ENCODE measurements at places on chromosomes 11 and 22.

DNA sequence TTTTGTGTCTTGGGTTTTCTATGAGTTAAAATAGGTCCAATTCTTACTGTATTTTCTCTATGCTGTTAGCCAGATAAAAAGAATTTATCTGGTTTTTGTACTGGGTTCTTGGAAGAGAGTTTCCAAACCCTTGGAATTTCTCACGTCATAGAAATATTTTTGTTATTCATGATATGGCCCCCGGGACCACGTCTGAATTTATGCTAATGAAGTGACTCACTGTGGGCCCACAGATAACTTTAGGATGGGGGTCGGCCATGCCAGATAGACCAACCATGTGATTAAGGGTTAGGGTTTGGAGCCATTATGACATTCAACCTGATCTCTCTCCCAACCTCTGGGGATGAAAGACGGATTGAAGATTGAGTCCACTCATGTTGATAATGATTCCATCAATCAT lies 35.6 kb upstream of the DDI1 start:
- no peak for DNase-seq

- no peak for DNase-seq
Observed at GRCh38 chr22:24129263-24129651, 52.0 kb upstream of the SUSD2 start.

- no peak for DNase-seq
Observed at GRCh38 chr11:119828006-119828405, 99.0 kb upstream of the NECTIN1 start.

DNA sequence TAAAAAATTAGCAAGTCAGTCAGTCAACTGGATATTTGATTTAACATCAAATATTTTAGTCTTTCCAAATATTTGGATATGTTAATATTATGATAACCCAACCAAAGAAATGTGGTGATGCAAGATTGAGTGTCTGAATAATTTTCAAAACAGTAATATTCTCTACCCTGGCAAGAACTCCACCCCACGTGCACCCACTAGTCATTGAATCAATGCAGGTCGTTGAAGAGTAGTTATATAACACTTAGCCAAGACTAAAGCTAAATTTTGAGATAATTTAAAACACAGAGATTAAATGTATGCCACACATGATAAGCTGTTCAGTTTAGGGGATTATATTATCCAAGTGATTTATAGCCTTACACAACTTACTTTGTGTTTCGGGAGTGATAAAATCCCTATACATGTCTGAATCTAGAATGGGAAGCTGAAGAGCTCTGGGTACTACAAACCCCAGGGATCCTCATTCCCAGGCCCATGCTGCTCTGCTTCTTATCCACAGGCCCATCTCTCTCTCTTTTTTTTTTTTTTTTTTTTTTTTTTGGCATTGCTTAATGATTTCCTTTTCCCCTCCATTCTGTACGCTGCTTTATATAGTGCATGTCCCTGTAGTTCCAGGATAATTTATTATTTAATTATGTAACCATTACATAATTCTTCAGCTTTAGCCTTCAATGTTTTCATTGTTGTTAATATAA lies 392.9 kb downstream of the NTM start:
- no peak for DNase-seq

DNA sequence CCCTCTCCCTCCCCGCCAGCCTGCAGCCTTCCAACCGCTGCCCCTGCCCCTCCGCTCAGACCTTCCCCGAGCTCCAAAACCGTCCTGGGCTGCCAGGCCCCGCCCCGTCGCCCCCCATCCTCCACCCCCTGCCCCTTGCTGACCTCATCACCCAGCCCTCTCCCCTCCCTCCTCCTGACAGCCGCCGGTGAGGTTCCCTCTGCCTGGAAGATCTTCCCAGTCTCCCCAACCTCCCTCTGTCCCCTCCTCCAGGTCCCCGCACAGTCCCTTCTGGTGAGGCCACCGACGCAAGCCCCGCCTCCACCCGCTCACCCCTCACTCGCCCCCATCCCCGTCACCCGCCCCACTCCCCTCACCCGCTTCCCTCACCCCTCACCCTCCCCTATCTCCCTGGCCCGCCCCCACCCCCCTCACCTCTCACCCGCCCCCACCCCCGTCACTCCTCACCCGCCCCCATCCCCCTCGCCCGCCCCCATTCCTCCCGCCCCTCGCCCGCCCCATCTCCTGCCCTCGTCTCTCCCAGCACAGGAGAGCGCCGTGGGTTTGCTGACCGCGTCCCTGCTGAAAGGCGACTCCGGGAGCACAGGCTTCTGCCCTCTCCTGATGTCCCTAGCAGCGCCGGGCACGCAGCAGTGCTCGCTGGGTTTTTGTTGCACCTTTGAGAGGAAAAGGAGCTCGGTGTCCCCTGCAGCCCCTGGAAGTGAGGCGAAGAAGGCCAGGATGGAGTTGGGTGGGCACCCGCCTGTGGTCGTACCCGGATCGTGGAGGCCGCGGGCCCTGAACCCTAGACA lies 16.4 kb upstream of the UPK3A start:
- DNase-seq = no peak

GRCh38 chr11:84313830-84314359 lies 1027.7 kb upstream of the CCDC90B start:
- no peak for DNase-seq

DNA sequence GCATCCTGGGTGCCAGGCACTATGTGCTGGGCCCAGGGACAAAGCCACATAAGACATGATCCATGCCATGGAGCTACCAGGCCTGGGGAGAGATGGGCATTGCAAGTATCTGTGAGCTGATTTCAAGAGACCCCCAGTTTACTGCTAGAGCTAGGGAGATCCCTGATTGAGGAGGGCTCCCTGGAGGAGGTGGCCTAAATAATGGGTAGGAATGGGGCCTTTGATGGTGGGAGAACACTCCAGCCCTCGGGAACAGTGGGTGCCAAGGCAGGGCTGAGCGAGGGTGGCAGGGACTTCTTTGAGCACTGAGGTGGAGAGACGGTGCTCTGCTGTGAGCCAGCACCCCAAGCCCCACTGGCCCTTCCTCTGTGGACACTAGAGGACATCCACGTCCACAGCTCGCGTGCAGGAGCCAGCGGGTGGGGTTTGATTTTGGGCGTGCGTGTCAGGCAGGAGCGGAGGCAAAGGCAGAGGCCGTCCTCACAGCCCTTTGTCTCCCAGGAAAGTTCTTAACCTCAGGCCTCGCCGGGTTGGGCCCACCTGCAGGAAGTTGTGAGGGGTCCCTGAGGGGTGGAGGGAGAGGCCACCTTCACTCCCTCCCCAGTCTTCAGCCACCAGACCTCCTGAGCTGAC lies 52.9 kb upstream of the PPARA start:
- DNase-seq = no peak

DNA sequence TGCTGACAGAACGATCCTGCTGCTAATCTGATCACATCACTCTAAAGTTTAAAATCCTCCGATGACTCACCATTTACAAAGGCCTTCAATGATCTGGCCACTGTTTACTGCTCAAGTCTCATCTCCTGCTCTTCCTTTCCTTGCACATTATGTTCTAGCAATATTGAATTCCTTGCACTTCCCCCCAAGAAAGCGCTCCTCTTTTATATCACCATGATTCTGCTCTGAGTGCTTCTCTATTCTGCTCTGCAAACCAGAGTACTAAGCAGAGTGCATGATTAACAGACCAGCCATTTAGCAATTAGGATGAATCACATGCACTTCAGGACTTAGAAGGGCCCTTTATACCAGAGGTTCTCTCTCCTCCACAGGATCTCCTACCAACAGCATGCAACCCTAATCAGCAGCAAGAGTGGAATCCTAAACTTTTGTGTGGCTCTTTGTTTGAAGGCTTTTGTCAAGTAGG lies 1122.8 kb upstream of the CCDC90B start:
- no peak for DNase-seq

DNA sequence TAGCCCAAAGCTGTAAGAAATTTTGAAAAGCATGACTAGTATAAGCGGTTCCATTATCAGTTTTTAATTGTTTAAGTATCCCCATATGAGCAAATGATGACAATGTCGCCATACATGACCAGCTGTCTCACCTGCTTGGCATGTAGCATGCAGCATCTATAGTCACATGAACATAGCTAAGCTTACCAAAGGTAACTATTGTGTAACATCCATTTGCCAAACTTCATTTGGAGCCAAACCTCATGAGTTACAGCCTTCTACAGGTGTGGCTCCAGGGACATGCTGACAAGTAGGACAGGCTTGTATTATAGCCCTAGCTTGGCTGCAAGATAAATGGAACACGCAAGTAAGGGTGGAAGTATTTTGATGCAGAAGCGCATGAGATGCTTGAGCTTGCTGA lies 30.4 kb downstream of the OR10A6 start:
- DNase-seq = no peak

DNA sequence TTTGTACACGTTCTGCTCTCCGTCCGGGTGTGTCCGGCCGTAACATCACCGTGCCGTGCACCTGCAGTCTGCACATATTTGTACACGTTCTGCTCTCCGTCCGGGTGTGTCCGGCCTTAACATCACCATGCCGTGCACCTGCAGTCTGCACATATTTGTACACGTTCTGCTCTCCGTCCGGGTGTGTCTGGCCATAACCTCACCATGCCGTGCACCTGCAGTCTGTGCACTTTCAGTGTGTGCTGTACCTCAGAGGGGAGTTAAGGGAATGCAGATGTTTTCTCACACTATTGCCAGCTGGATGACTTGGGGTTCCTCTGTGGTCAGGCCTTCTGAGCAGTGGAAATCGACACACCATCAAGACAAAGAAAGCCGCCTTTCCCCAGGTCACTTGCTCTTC lies 4.2 kb downstream of the TTLL8 start:
- no peak for DNase-seq

- DNase-seq = no peak
Observed at GRCh38 chr22:44815099-44816070, 63.0 kb downstream of the ARHGAP8 start.

GRCh38 chr11:69009441-69010211 lies 3.4 kb downstream of the MRGPRF start:
- no peak for DNase-seq

GRCh38 chr11:119445379-119445778 lies 22.4 kb upstream of the THY1 start:
- no peak for DNase-seq

DNA sequence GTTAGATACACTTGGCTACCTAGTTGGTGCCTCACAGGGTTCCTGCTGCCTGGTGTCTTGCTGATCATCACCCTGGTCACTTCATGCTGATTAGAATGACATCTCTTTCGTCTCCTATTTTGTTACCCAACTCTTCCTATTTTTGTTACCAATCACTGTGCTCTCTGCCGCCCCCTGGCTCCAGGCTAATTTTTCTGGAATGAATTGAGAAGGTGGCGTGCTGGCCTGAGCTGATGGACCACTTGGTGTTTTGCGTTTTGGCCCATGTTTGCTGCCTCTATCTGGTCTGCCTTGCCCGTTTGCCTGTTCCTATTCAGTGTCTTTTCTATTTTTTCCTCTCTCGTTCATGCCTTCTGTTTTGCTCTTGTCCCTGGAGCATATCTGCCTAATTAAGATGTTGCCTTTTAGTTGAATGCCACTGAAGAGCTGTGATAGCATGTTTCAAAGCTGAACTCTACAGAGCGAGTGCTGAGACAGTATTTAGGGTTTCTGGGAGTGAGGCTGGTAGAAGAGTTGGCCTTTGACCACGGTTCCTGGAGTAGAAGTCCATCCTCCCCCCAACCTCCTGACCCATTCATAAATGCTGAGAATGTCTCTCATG lies 5.9 kb upstream of the ATF4 start:
- DNase-seq = no peak

DNA sequence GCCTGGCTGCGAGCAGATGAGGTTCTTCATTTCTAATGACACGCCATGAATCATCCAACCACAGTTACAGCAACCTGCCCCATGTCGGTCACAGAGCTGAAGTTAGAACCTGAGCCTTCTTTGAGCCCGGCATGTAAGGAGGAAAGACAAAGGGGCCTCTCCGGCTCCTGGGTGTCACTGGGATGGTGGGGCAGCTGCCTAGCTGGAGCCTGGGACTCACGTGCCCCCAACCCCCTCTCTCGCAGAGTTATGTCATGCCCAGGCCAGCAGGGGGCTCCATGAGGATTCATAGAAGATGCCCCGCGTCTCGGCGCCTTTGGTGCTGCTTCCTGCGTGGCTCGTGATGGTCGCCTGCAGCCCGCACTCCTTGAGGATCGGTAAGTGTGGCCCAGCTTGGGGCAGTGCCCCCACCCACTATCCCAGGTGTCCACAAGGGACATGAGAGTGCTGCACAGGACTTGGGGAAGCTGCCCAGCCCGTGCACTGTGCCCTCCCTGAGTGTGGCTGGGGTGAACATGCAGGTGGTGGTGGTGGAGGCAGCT lies 148.5 kb downstream of the GRIK4 start:
- DNase-seq = peak; percentile 32

DNA sequence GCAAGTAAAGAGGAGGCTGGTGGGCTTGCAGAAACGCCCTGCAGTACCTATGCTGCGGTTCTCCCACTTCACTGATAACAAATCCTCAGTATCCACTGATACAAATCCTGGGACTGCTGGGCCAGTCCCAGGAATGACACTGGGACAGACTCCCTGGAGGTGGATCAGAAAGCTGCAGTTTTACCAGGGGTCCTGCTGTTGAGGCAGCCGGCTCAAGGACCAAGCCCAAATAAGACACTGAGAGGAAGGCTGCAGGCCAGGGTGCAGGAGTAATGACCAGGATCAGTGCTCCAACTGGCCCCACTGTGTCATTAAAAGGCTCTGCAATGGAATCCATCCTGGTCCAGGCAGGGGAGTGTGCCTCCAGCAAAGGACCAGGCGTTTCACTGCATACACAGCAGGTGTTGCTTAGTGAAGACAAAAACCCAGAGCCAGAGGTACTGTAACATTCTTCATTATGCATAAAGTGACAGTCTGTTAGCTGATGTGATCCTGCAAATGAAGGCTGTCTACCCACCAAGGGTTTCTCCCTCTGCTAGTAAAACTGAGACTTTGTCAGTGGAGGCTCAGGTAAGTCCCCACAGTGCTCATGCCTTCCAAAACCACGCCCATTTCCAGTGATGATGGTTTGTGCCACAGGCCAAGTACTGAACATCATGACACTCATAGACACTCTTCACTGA lies 1.4 kb upstream of the C22orf39 start:
- peak; percentile 84 for DNase-seq

DNA sequence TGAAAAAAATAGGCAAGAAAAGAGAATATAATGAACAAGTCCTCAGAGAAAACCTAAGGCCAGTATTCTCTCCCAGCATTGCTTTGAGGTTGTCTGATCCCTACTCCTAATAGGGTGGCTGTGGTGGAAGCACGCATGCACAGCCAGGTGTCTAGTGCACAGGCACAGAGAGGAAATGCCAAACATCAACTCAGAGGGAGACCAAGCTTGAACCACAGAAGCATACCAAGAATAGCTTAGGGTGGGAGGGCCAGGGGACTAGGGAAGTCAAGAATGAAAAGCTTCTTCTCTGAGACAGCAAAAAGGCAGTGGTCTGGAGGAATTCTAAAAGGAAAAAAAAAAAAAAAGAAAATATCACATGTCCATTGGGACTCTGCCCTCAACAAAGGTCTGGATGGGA lies 244.1 kb upstream of the API5 start:
- no peak for DNase-seq

- no peak for DNase-seq
Observed at GRCh38 chr11:1127664-1128162, 30.0 kb upstream of the MUC5AC start.

Measured in activated CD4-positive, alpha-beta T cell treated with anti-CD3 and anti-CD28 coated beads, Interleukin-2, amount 50 U/mL, for 16 hours (primary cell).